Effector memory CD4-positive, alpha-beta T cell (primary cell): ENCODE measurements at places on chromosomes 5 and 9.

- no peak for DNase-seq
Observed at GRCh38 chr5:168585119-168585856, 6.1 kb upstream of the PANK3 start.

- DNase-seq, result no peak
Observed at GRCh38 chr9:106983346-106983745, 120.4 kb downstream of the ZNF462 start.

GRCh38 chr5:80239680-80240367 is 16.0 kb downstream of the SERINC5 start:
- DNase-seq, result no peak

DNA sequence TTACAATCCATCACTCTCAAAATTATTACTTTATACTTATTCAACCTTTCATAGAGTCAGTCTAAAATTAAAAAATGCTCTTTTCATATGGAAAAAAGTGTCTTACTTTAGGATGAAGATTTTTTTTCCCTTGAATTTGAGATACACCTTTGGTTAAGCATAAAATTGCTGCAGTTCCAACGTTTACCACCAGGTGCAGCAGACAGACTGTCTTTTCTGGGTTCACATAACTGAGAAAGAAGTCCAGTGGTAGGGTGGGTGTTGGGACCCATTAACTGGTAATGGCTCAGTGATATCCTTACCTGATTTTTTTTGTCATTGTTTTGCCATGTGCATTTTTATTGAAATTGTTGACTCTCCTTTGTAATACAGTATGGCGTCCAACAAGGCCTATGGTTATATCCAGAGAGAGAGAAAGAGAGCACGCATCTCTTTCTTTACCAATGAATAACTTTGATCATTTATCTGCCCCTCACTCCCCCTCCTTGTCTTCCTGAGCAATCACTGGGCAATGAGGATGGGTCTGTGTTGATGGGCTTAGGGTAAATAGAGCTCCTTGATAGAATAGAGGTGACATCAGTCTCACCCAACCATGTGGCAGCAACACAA is 98.4 kb downstream of the FBXL7 start:
- no peak for DNase-seq

DNA sequence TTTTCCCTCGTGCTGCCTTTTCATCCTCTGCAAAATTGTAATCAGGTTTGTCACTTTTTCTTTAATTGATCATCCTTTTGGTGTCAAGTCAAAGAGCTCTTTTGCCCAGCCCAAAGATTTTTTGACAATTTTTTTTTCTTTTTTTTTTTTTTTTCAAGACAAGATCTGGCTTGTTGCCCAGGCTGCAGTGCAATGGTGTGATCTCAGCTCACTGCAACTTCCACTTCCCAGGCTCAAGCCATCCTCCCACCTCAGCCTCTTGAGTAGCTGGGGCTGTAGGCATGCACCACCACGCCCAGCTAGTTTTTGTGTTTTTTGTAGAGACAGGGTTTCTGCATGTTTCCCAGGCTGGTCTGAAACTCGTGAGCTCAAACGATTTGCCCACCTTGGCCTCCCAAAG is 36.7 kb downstream of the CDK7 start:
- no peak for DNase-seq

GRCh38 chr5:135422419-135422818 is 23.4 kb upstream of the MACROH2A1 start:
- DNase-seq, result no peak

DNA sequence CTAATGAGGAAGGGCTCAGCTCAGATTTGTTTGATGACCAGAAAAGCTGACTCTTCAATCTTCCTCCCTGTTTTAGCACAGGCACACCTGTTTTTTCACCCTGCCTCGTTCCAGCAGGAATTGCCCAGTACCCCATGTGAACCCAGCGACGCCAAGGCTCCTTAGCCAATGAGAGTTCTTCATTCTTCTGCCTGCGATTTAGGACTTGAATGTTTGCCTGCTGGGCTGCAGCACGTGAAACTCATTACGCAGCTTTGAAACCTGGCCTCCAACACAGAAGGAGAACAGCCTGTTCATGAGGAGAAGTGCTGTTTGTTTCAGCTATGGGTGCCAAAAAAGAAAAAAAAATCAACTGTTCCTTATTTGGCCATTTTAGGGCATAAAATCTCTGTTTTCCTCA is 315.5 kb downstream of the TRPM3 start:
- no peak for DNase-seq

GRCh38 chr5:88480801-88481499 is 212.3 kb upstream of the TMEM161B start:
- no peak for DNase-seq

DNA sequence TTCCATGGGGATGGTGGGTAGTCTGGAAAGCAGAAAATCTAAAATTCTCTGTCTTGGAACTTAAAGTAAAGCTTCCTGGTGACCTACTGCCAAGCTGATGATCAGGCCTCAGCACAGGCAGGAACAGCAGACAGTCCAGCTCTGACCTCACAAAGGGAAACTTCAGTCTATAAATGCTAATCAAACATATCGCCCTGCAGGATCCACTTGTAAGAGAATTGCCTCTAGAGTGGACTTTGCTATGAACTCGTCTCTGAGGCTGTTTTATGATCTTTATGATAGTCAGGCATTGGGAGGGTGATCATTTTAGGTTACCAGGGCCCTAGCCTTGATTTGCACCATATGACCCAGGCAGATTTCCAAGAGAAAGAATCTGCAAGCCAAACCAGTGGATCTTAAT is 67.6 kb upstream of the SELENOP start:
- DNase-seq, result no peak

GRCh38 chr9:109113892-109114609 is 5.7 kb downstream of the TMEM245 start:
- no peak for DNase-seq

DNA sequence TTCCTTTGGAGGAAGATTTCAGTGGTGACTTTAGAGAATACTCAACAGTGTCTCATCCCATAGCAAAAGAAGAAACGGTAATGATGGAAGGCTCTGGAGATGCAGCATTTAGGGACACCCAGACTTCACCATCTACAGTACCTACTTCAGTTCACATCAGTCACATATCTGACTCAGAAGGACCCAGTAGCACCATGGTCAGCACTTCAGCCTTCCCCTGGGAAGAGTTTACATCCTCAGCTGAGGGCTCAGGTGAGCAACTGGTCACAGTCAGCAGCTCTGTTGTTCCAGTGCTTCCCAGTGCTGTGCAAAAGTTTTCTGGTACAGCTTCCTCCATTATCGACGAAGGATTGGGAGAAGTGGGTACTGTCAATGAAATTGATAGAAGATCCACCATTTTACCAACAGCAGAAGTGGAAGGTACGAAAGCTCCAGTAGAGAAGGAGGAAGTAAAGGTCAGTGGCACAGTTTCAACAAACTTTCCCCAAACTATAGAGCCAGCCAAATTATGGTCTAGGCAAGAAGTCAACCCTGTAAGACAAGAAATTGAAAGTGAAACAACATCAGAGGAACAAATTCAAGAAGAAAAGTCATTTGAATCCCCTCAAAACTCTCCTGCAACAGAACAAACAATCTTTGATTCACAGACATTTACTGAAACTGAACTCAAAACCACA is 67.4 kb downstream of the VCAN start:
- DNase-seq, result no peak

DNA sequence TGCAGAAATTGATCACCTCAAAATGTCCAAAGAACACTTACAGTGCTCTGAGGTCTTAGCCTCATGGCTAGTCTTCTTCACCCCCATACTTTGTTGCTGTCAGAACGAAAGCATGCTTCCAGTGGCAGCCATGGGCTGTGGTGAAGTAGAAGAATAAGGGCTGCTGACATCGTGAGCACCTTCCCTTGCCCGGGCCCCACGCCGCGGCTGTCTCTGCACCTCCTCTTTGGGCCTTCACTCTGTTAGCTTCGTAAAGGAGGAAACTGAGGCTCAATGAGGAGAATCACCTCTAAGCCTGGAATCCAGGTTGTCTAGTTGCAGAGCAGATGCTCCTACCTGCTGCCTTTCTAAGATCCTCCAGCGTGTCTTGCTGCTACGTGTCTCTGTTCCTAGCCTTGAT is 139.5 kb upstream of the SLC28A3 start:
- DNase-seq, result no peak

GRCh38 chr9:27534131-27534530 is 4.5 kb upstream of the MOB3B start:
- no peak for DNase-seq

DNA sequence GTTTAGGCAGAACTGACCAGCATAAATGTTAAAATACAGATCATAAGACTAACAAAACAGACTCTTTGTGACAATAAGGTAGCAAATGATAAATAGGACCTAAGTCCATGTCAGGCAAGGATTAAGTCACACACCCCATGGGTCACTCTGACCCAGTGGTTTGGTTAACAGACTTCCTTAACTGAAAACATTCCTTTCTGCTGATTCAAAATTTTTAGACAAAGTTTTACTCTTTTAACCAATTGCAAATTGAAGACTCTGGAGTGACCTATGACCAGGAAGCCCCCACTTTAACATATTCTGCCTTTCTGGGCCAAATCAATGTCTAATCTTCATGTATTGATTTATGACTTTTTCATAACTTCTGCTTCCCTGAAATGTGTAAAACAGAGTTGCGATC is 4.9 kb upstream of the NXNL2 start:
- no peak for DNase-seq

GRCh38 chr5:130884023-130884422 is 281.0 kb downstream of the HINT1 start:
- no peak for DNase-seq

GRCh38 chr9:95406121-95406520 is 88.6 kb upstream of the FANCC start:
- no peak for DNase-seq

- DNase-seq, result no peak
Observed at GRCh38 chr5:116525674-116526073, 48.9 kb downstream of the SEMA6A start.

- no peak for DNase-seq
Observed at GRCh38 chr5:158845941-158846340, 253.8 kb downstream of the EBF1 start.
